ENCODE measurements at places on chromosomes 16 and 17.

DNA sequence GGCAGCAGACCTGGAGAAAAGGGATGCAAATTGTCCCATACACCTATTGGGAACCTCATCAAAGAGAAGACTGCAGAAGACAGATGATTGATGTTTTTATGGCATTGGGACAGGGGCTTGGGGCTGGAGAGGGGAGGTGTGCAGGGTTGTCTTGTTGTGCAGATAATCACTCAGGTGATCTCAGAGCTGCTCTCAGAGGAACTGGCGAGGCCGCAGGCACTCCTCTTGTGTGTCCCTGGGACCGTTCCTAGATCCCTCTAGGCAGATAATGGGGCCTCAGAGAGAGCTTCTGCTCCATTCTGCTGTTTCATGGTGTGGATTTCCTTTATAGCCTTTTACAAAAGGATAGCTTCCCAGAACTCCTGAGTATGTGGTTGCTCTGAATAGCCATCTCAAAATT lies 1.6 kb downstream of the RNF213 start:
- no peak for DNase-seq

DNA sequence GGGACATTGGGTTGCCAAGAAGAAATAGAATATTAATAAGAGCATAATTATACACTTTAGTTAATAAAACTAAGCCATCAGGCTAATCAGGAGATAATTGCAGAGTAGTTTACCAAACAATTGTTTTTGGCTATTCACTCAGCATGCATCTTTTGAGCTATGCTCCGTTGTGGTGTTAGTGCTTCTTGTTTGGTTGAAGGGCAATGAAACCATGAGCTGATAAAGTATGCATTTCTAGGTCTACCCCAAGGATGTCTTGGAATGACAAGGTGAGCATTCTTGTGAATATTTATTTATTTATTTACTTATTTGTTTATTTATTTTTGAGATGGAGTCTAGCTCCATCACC lies 6.4 kb downstream of the HLF start:
- DNase-seq: no peak

- peak; percentile 86 for DNase-seq
Measured at GRCh38 chr17:59361916-59362810, 30.7 kb downstream of the YPEL2 start.

GRCh38 chr16:12213180-12213579 lies 236.6 kb downstream of the SNX29 start:
- no peak for DNase-seq

GRCh38 chr16:23902034-23902747 lies 66.4 kb downstream of the PRKCB start:
- DNase-seq: no peak

GRCh38 chr16:79062821-79063220 lies 537.7 kb downstream of the MAF start:
- no peak for DNase-seq

- DNase-seq: peak; percentile 91
Measured at GRCh38 chr16:30949650-30950515, 1.0 kb downstream of the ORAI3 start.

- DNase-seq: peak; percentile 90
Measured at GRCh38 chr16:19113577-19114358, at the start of gene ITPRIPL2. Gene ITPRIPL2 (plus strand): TSS chr16:19113964. CDS start chr16:19114462, 498 bp downstream.

DNA sequence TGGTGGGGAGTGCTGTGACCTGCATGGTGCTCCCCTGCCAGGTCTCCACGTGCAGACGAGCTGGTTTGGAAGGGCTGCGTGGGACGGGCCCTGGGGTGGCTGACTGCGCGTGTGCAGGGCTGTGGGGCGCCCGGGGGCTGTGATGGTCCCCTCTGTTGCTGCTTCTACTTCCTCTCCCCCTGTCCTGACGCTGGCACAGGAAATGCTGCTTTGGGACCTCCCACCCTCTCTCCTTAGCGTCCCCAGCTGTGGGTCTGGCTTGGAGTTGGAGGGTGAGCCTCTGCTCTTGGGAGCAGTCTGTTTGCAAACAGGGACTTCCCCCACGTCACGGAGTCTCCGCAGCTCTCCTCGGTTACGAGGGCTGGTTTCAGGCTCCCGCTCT lies 35.2 kb downstream of the TSC2 start:
- no peak for DNase-seq

DNA sequence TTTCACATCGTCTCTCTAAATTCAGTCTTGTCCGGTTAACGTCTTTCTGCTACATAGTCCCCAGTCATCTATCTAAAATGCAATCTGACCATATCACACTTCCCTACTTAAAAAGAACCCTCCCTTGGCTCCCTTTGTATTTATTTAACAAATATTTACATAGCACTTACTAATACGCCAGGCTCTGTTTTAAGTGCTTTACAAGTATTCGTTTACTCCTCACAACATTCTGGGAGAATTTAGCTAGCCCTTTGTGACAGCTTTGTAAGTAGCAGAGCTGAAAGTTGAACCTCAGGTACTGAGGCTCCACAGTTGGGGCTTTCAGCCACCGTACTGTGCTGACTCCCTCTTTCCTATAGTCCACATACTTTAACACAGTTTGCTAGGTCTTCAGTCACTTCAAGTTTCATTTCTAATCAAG lies 9.2 kb downstream of the PAFAH1B1 start:
- DNase-seq: peak; percentile 60

DNA sequence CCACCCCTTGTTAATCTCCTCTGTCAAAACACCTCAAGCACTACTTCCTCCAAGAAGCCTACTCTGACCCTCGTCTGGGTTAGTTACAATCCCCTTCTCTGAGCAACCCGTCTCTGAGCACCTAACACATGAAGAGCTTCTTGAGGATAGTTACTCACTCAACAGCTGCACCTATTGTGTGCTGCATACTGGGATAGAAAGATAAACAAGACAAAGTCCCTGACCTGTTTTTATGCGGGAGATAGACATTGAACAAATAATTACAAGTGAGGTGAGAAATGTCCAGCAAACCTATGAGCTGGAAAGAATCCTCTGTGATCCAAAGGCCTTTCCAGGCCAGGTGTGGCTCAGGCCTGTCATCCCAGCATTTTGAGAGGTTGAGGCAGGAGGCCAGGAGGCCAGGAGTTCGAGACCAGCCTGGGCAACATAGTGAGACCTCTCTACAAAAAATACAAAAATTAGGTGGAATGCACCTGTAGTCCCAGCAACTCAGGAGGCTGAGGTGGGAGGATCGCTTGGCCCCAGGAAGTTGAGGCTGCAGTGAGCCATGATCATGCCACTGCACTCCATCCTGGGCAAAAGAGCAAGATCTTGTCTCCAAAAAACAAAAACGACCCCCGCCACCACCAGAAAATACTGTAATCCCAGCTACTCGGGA lies 5.5 kb upstream of the ZNF771 start:
- no peak for DNase-seq

GRCh38 chr17:39954876-39955275 lies 7.9 kb upstream of the GSDMA start:
- no peak for DNase-seq

GRCh38 chr17:34465789-34466188 lies 102.8 kb upstream of the CCL1 start:
- DNase-seq: no peak

DNA sequence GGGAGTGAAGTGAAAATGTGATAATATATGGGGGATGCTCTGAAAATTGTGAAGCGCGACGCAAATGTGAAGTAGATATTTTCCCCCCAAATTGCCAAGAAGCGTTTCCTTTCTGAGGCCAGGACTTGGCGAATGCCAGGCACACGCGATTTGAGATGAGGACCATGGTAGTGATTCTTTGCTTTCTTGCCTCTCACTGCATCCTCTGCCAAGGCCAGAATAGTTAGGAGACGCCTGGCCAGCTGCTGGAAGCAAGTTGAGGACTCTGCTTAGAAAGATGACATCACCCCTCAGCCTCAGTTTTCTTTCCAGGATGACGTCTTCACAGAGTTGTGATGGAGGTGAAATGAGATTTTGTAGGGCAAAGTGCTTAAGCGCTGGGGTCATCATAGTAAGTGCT lies 25.9 kb downstream of the PIPOX start:
- no peak for DNase-seq

DNA sequence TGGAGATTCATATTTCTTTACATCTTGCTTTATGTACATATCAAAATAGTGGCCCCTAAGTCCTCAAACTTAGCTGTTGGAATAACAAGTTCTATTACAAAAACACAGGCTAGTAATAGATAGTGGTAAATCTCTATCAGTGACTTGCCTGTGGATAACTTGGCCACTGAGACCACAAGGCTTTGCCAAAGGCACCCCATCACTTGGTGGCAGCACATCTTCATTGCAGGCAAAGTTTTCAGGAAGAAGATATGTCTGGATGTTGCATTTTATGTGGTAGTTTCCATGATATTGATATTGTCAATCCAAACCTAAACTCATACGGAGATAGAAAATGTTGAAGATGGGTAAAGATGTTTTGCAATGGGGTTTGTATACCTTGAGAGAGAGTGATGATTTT lies 58.5 kb downstream of the KNOP1 start:
- DNase-seq: no peak

GRCh38 chr16:88502776-88503280 lies 49.7 kb downstream of the ZFPM1 start:
- no peak for DNase-seq

DNA sequence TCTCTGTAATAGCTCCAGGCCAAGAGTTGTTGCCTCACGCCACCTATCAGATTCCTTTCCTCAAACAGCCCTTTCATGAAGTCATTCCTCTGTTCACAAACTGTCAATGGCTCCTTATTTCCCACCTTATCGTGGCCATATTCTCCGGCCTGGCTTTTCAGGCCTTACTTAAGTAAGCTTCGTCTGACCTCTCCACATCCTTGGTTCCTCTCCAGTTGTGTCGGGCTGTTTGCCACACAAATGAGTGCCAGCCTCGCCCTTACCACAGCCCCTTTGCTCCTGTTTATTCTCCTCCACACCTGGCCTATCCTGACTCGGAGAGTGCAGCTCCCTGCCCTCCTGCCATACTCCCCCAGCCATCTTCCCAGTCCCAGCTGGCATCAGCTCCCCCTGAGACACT lies 2.0 kb downstream of the TP53I13 start:
- peak; percentile 26 for DNase-seq

DNA sequence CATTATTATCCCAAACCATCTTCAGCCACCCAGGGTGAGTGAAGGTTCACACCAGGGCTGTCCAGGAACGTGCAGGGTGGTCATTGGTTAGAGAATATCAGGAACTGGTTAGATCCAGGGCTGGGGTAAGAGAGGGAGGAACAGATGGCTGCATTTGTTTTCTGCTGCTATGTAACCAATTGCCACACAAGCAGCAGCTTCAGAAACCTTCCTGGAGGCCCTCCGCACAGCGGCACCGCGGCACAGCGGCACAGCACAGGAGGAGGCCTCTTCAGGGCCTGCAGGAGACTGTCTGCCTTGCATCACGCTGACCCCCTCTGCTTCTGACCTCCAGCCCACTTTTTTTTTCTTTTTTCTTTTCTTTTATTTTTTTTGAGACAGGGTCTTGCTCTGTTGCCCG lies 86.1 kb downstream of the KCNJ12 start:
- no peak for DNase-seq

- DNase-seq: no peak
Measured at GRCh38 chr17:17876959-17877528, 40.3 kb upstream of the SREBF1 start.

DNA sequence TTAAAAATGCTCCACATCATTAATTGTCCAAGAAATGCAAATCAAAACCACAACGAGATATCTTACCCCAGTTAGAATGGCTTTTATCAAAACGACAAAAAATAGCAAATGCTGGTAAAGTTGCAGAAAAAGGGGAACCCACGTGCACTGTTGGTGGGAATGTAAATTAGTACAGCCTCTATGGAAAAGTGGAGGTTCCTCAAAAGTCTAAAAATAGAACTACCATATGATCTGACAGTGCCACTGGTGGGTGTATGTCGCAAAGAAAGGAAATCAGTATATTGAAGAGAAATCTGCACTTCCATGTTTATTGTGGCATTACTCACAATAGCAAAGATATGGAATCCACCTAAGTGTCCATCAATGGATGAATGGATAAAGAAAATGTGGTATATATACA lies 38.2 kb upstream of the ZFHX3 start:
- no peak for DNase-seq

DNA sequence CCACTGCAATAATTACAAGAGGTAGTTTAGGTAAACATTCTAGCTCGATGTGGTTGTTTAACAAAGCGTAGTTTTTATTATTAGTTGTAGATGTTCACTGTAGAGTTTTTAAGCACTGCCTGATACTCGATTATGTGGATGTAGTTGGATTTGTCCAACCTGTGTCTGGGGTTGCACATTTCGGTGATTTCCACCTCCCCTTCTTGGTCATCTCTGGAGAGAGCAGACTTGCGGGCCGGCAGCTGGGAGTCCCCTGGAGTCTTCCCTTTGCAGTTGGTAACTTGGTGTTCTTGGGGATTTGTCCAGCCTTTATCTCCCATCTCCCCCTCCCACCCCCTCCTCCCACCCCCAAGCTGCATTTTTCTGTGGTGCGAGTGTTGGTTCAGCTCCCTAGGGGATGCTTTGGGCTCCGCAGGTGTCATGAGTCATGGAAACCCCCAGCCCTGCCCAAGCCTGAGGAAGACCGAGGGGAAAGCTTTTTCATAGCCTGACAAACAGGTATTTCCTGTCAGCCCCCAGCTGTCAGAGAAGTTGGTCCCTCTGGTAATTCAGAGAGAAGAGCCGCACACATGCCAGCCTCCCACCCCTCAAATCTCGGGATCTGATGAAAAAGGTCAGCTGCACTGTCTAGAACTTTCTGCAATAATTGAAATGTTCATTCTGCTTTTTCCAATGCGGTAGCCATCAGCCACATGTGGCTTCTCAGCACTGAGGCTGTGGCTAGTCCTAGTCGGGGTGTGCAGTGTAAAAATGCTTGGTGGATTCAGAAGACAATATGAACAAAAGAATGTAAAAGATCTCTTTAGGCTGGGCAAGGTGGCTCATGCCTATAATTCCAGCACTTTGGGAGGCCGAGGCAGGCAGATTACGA lies 50.3 kb downstream of the KSR1 start:
- DNase-seq: peak; percentile 73

GRCh38 chr17:72264682-72265405 lies 144.0 kb downstream of the SOX9 start:
- no peak for DNase-seq

GRCh38 chr17:49866019-49866380 lies 18.1 kb upstream of the TAC4 start:
- DNase-seq: no peak

DNA sequence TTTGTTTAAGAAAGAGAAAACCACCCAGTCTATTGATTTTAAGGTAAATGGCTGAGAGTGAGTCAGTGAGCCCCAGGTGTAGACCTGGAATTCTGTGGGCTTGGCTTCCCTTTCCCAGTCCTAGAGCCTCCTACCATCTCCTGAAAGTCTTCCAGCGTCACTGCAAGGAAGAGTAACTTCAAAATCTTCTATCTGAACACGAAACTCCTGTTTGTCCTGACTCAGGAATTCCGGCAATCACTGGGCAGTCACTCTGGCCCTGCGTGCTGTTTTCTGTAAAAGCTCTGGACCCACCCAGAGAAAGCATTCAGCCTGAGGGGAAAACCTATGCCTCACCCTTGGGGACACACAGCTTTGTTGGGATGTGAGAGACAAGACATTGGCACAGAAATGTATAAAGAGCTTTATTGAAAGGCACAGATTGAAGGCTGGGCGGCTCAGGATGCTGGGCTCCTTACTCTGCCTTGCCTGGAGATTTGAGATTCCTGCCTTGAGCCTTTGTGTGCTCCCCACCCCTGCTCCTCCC lies 15.9 kb downstream of the MINK1 start:
- DNase-seq: peak; percentile 92

- no peak for DNase-seq
Measured at GRCh38 chr17:73336408-73337329, 24.9 kb upstream of the CDC42EP4 start.

GRCh38 chr16:81449899-81450608 lies 5.4 kb downstream of the CMIP start:
- DNase-seq: no peak

- DNase-seq: no peak
Measured at GRCh38 chr17:51250314-51250840, 9.5 kb downstream of the MBTD1 start.
